ENCODE measurements at places on chromosomes 7 and 10.

GRCh38 chr10:69934768-69935167 lies 117.9 kb upstream of the MACROH2A2 start:
- no peak for DNase-seq

DNA sequence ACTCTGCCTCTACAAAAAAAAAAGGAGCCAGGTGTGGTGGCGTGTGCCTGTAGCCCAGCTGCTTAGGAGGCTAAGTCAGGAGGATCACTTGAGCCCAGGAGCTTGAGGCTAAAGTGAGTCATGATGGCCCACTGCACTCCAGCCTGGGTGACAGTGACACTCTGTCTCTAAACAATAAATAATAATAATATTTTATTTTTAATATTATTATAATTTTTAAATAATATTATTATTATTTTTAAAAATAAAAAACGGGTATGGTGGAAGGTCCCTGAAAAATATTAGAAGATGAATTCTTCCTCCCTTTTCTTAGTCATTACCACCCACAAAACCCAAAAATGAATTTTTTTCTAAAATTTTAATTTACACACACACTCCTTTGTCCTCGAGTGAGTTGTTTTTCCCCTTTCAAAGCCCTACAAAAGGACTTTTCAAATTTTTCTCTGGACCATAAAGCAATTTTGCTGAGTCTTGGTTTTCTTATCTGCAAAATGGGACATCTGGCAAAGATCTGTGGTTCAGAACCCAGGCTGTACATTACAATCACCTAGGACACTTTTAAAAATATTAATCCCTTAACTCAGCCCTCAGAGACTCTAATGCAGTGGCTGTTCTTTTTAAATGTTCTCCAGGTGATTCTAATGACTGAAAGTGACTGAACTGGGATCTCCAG lies 174.0 kb upstream of the NEBL start:
- DNase-seq = no peak

DNA sequence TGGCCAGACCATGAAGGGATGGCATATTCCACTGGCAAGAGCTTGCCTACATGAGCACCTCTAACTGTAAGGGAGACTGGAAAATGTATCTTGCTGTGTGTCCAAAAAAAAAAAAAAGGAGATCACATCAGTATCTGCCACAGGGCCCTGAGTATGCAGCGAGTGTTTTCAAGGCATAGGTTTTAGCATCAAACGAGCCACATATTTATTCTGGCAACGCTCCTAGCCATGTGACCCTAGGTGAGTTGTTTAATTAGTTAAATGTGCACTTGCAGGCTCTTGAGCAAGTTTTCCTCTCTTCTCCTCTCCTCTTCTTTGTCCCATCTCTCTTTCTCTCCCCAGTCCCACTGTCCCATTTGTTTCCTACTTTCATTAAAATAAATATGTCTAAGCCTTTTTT lies 428.7 kb upstream of the AKR1E2 start:
- DNase-seq = no peak

DNA sequence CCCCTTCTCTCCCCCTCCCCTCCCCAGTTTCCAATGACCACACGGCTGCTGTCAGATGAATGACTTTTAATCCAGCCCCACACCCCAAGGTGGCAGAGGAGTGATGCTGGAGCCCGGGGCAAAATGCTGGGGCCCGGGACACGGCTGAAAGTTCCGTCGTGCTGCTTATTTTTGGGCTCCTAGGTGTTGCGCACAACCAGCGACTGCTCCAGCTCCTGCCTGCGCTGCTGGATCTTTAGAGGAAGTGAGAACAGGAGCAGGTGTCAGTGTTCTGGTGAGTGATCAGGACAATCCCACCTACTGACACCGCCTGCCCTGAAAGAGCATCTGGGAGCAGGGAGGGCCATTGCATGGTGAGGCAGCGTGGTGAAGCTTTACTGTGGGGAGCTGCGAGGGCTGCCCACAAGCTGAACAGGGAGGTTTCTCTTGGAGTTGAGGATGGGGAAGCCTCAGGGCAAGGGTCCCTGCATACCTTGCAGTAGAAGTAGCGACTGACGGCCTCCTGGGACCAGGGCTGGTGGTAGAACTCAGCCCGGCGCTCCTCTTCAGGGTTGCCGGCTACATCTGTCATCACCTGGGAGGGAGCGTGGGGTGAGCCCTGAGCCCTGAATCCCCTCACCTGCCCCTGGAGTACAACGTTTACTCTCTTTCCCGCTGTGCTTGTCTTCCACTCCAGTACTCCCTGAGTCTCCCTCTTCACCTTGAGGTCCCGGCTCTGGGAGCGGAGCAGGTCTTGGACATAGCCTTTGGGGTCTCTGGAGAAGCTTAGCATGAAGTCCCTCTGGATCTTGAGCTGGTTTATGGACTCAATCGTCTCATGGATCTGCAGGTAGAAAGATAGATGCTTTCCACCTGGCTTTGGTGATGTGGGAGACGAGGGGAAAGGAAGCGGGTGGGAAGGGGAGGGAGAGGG lies 6.9 kb downstream of the CHPF2 start:
- no peak for DNase-seq

DNA sequence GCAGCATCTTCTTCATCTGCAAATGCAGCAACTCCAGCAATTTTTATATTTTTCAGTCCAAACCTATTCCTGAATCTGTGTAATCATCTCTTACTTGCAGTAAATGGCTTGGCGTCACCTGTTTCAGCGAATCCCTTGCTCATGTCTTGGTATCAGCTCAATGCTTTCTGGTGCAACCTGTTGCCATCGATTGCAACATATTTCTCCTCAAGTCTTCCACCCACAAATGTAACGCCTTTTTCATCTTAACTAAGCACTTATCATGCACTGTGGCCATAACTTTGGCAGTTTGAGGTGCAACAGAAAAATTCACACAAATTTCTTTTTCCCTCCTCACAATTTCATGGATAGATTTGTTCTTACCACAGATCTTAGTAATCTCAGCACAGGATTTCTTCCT lies 168.3 kb downstream of the HERPUD2 start:
- no peak for DNase-seq

GRCh38 chr10:48449501-48450232 lies 143.2 kb downstream of the MAPK8 start:
- DNase-seq = no peak

- no peak for DNase-seq
Observed at GRCh38 chr7:125347269-125347668, 417.6 kb upstream of the POT1 start.

DNA sequence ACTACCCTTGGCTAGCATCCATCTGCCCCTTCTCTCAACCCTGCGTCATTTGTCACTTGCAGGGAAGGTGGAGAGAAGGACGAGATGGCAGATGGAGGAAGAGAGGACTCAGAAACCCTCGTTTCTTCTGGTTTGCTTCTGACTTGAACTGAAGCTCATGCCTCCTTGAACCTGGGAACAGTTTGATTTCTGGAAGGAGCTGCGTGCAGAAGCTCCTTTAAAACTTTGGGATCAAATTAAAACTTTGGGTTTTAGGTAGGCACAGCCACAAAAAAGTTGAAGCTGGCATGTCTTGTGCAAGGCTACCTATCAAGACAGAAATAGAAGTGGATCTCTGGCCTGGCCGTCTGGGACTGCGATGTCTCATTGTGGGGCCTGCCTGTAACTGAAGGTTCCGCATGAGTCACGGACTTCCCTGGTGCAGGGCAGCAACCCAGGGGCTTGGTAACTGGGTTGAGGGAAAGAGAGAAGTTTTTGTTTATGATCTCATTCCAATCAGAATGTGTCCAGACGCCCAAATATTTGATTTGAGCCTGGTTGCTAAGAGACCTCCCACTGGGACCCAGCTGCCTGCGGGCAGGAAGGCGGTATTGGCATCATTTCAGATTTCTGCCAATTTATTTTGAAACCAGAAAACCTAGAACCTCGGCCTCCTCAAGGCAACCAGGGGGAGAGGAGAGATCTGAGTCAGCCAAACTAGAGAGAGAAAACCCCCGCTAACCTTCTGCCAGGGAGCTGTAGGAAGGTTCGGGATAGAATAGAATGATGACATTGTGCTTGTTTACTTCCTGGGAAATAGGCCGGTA lies 15.8 kb upstream of the CAMK1D start:
- no peak for DNase-seq

DNA sequence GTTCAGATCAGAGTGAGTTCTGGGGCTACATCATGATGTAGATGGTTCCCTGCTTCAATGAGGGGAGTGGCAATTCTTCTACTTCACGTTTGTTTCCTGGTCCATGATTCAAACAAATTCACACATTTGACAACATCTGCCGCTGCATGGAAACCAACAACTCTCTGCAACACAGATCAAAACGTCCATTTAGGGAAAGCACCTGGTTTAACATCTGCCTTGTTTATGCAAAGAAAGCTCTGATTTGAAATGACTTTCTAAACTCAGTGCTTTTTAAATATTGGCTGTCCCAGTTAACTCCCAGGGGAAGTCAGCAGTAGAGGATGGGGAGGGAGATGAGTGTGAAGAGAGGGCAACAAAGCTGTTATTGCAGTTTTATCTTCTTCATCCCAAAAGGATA lies 93.8 kb downstream of the GAD2 start:
- no peak for DNase-seq

GRCh38 chr10:65375528-65375927 lies 1550.3 kb upstream of the LRRTM3 start:
- no peak for DNase-seq

DNA sequence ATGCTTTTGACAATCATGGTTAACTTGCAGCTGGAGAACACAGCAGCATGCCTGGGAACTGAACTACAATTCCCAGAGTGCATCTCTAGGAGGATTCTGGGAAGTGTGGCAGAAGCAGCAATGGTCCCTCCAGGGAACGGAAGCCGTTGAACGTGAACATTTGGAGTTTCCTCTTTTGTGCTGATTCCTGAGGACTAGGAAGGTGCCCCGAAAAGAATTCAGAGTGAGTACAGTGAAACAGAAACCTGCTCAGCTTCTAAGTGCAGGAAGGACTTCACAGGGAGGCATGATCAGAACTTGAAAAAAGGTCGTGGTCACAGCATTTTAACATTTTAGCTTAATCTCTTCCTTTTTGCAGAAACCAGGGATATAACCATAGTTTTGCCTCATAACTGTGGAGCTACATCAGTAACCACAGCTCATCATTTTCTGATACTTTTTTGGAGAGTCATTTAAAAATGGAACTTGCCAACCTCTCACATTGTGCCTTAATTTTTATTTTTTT lies at the start of gene NUDT13:
Gene NUDT13, plus strand, starts transcription at position 111 of the 505 bp plus-strand sequence. CDS start 3,911 bp downstream, outside the sequence.
- DNase-seq = no peak

DNA sequence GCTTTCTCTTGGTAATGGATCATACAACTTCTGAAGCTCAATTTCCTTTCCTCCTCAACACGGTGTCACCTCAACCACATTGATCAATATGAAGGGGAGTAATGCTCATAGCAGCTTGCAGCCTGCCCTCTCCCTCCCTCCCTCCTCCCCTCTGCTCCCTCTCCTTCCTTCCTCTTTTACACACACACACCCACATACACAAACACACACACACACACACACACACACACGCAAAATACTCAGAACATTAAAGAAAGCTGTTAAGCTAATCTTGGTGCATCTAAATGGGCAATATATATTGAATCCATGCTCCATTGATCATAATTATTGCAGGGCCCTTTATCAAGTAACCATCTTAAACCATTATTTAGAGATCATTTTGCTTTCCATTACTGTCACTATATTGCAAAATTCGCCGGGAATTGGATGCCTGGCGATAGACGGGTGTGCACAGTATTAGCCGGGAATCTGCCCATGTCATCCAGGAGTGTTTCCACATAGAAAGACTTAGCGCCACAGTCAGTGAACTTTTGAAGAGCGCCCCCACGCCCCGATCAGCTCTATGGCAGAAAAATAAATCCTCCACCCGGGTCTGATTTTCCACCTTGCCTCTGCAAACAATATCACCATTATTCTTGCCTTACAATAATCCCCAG lies 122.0 kb downstream of the PRLHR start:
- no peak for DNase-seq

DNA sequence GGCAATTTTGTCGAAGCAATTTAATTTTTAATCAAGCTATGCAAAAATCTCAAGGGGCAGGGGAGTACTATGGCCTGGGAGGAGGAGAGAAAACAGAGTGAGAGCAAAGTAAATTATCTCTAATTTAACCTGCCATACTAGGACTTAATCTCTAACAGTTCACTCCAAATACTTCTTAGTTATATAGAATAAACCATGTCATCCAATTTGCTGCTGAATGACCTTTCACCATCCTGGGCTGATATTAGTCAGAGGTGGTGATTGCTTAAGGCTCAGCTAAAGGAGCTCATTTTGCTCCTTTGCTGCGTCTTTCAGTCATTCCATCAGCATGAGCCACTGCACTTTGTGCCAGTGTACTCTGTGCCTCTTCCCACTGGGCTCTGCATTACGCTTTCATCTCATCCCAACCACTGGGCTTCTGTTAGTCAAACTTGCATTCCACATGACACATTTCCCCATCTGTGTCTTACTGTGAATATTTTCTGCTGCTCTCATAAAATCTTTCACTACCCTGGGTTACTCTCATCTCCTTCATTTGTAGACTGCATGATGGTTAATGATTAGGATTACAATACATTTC lies 84.3 kb downstream of the CD36 start:
- DNase-seq = no peak
